ENCODE measurements at places on chromosomes 3 and 15.
A peak's percentile ranks its signal among the peaks of the same experiment; 100 is the strongest.

- DNase-seq = no peak
Observed at GRCh38 chr15:61974118-61974517, 86.1 kb downstream of the VPS13C start.

GRCh38 chr15:85488997-85489396 is 108.6 kb downstream of the AKAP13 start:
- no peak for DNase-seq

GRCh38 chr3:164365242-164365641 is 713.1 kb downstream of the SI start:
- no peak for DNase-seq

- DNase-seq = no peak
Observed at GRCh38 chr3:72657666-72658065, 190.6 kb downstream of the SHQ1 start.

GRCh38 chr3:123054109-123054778 is 12.6 kb upstream of the PDIA5 start:
- no peak for DNase-seq

DNA sequence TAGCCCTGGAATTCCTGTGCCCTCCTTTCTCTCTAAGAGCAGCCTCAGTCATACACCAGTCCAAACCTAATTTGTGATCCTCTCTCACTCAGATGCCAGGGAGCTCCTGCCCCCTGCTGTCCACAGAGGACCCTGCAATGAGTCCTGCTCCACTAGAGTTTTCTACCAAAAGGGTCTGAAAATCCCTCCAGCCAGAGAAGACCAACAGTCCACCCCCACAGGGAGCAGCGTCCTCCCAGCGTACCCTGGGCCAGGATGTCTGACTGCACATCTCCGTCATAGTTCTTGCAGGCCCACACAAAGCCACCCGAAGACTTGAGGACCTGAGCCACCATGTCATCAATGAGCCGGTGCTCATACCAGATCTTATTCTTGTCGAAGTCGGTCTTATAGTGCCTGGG is 15.4 kb downstream of the IDH2 start:
- DNase-seq = no peak

GRCh38 chr3:194009892-194010533 is 125.9 kb upstream of the HES1 start:
- DNase-seq = no peak

DNA sequence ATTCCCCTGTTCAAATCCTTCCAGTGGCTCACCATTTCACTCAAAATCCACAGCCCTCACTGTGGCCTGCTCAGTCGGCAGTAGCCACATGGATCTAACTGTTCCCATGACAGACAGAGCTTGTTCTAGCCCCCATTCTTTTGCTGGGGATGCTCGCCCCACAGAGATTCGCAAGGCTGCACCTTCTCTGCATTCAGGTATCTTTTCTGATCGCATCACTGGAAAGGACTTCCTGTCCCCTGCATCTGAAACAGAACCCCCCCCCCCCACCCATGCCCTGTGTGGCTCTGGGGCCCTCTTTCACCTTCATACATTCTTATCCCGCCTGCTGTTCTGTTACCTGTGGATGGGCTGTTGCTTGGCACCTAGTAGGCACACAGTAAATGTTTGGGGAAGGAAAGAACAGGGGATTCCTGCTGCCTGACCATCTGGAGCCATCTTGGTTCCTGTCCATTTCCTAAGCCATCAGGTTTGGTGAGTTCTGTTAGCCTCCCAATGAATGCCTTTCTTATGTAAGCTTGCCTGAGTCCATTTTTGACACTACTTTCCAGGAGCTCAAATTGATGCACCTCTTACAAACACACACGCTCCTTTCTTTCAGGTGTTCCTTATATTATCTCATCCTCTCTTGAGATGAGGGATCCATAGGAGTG is 42.9 kb upstream of the PGPEP1L start:
- no peak for DNase-seq

DNA sequence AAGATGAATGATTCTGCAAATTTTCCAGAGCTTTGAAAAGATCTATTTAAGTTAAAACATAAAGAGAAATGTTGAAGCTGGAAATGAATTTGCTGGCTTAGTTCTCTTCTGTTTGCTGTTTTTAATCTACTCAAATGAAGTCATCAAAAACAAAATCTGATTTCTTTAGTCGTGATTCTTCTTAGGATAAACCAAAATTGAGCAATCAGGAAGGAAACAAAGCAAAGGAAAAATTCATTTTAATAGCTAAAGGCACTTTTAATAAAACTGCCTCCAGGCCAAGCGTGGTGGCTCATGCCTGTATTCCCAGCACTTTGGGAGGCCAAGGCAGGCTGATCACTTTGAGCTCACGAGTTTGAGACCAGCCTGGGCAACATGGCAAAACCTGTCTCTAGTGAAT is 91.2 kb downstream of the DUT start:
- no peak for DNase-seq

- no peak for DNase-seq
Observed at GRCh38 chr15:33440900-33441299, 130.1 kb downstream of the RYR3 start.

GRCh38 chr3:109268181-109268580 is 48.1 kb downstream of the DPPA2 start:
- DNase-seq = no peak

DNA sequence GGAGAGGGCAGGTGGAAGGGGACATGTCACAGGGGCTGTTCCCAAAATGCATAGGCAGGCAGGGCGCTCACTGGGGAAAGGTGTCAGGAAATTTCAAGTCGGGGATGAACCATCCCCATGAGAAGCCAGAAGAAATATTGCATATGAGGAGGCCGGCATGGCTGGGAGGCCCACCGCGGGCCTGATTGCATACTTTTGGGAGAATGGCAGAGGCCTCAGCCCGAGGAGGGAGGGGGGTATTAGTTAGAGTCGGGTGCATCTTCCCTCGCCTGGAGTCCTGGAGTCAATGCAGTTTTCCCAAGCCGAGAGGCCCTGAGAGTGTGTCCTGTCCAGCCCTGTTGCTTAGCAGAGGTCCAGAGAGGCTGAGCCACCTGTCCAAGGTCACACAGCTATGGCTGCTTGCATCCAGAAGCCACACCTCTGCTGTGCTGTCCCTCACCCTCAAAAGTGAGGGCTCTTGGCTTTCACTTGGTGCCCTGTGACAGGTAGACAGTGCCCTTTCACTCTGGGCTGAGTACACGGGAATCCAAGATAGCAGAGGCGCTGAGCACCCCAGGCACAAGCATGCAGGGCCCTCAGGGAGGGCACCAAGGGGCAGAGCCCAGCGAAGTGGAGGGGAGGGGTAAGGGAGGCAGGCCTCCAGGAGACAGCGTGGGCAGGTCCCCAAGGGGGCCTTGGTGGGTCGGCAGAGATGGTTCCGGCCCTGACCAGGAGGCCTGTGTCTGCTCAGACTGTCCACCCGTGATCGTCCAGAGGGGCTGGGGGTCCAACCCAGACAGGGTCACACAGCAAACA is 48.5 kb downstream of the GRIP2 start:
- no peak for DNase-seq

DNA sequence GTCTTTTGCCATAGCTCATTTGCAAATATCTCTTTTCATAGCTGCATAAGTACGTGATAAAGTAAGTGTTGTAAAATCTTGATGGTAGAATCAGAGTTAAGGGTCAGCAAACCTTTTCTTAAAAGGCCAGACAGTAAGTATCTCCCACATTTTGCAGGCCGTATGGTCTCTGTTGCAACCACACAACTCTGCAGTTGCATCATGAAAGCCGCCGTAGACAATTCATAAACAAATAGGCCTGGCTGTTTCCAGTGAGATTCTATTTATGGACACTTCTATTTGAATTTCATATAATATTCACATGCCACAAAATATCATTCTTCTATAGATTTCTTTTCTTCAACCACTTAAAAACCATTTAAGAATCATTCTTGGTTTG is 248.5 kb downstream of the TLE3 start:
- no peak for DNase-seq

- DNase-seq = no peak
Observed at GRCh38 chr15:70797464-70797863, 34.1 kb upstream of the UACA start.

DNA sequence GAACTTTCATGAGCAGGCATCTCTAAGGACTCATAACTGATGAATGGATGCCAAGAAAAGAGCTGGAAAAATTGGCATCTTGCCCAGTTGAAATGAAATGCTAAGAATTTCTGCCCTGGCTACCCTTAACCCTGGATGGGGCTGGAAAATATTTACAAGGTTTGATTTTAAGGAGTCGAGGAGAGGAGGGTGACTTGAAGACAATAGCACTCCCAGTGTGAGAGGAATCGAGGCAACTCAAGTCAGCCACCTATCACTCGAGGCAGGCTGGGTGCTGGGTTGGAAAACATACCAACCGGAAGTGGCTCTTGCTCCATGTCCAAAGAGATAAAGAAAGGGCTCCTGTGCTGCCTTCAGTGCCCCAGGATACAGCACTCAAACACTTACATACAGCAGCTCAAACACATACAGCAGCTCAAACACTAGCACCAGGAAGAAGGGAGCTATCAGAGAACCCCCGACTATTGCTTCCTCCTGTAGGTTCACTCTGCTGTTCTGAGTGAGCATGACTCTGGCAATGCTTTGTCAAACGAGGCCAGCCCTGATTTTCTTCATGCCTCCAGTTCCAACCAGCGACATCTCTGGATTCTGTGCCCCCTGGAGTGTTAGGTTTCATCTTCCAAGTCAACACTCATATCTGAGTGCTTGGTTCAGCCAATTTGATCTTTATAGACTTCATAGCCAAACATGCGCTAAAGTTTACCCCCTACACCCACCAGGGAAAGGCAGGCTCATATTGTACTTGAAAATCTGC is 4.9 kb downstream of the PRICKLE2 start:
- DNase-seq = no peak

DNA sequence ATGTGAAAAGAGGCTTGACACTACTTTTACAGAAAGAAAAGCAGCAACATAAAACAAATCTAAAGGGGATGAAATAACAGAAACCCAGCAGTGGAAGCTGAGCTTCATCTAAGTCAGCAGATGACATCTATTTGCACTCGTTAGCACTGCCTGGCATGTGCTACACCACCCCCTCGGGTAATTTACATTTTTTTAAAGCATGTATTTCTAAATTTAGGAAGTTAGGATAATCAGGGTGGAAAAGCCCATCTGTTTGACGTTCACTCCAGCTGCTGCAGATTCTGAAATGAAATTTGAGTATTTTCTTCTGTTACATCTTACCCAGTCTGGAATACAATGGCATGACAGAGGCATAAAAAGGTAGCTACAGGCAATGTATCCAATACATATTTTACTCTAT is 20.7 kb downstream of the IGSF11 start:
- DNase-seq = no peak

GRCh38 chr3:185766329-185767001 is 58.4 kb downstream of the IGF2BP2 start:
- DNase-seq = no peak

- no peak for DNase-seq
Observed at GRCh38 chr3:18308096-18308650, 117.0 kb downstream of the SATB1 start.

DNA sequence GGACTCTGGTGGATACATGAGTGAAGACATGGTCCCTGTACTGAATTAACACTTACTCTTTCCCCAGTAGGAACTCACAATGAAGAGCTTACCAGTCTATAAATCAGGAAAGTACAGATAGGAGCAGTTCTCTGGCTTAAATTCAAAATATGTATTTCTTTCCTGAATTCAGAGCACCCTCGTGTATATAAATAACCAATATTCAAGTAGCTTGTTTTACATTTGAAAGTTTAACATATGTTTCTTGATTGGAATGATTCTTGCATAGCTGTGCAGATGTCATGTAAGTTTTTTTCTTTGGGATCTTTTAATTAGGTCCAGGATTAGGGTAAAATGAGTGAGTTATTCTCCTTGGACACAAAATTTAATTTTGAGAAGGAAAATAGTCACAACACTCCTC is 14.8 kb upstream of the TMPRSS7 start:
- no peak for DNase-seq

GRCh38 chr3:11154036-11154952 is at the start of gene HRH1:
Gene HRH1 (plus strand): TSS chr3:11154493. CDS start chr3:11259038, 104,545 bp downstream.
- DNase-seq = no peak

DNA sequence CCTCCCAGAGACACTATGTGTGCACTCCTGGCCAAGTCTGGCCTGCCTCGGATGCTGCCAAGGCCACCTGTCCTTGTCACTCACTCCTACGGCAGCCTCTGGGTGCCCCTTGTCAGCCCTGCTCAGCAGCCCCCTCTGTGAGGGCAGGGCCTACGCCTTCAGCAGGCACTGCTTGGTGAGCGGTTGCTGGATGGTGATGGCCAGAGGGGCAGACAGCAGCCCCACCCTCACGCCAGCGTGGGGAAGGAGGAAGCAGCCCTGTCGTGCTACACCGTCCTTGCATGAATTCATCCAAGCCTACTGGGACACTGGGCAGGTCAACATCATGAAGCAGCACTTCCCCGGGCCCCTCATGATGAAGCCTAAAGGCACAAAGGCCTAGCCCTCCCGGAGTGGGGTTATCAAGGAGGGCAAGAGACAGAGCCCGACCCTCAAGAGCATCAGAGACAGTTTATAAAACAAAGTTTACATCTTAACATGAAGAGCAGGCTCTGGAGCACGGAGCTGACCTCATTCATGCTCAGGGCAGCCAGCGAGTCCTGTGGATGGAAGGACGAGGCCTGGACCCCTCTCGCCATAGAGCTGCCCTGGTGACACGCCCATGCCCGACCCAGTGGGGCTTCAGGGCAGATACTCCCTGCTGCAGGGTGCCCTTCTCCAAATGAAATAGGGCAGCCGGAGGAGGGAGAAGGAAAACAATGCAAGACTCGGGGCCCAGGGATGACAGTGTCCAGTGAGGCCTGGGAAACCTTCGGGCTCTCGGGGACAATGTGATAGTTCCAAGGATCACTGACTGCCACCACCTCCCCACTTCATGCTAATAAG is 25.3 kb downstream of the CHDH start:
- DNase-seq = no peak

DNA sequence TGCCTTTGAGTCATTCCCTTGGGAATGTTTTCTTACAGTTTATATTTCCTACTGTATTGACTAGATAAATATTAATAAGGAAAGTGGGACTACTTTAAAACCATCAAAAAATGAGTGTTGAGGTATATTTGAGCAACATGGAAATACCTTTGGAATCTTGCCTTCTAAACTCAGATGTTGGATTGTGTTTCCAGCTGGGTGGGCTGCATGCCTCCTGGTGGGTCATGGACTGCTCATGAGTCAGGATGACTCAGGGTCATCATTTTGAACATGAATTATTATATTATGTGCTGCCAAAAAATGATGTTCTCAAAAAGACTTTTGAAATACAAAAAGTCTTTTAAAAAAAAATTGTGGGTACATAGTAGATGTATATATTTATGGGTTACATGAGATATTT is 41.1 kb upstream of the APH1B start:
- peak; percentile 49 for DNase-seq

- no peak for DNase-seq
Observed at GRCh38 chr3:87625876-87626275, 349.5 kb upstream of the POU1F1 start.

GRCh38 chr3:30702038-30702827 is 95.8 kb downstream of the TGFBR2 start:
- DNase-seq = no peak

- no peak for DNase-seq
Observed at GRCh38 chr3:43364494-43364893, 78.2 kb downstream of the SNRK start.

- no peak for DNase-seq
Observed at GRCh38 chr3:128681369-128681829, 30.8 kb upstream of the RPN1 start.
